Frontal cortex (tissue), 4 donors: ENCODE measurements at places on chromosomes 6 and 20.
A peak's percentile ranks its signal among the peaks of the same experiment; 100 is the strongest.

DNA sequence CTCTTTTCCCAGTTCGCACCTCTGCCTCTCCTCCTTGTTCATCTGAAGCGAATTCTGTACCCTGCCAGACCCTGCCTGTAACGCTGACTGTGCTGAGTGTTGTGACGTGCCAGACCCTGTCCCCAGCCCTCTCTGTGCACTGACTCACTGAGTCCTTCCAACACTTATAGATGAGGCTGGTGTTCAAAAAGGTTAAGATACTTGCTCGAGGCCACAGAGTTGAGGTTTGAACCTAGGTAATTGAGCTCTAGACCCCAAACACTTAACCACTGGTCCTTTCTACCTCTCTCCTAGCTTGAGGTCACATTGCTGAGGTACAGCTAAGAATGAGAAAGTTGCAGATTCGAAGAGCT, 45.7 kb upstream of the NEDD9 start:
- no peak for DNase-seq

DNA sequence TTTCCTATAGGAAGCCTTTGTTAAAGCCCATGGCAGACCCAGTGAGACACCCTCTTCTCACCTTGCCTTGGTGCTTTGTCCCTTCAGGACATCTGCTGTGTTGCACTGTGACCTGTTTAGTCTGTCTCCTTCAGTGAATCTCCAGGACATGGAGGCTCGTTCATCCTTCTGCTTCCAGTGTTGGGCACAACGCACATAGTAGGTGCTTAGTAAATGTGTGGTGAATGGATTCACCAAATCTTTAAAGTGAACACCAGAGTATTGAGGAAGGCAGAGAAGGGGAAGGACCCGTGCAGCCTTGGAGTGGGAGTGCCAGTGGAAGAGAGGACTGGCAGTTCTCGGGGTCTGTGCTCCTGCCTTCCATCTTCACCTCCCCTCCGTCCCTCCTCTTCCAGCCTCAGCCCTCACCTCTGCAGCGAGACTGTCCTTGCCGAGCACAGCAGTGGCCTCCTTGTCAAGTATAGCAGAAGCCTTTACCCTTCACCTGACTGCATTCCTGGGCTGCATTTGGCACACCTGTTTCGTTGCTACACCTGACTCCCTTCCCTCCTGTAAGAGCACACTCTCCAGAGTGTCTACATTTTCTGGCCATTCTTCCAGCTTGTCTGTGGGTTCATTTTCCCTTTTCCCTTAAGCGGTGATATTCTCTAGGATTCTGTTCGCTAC, 49.2 kb downstream of the ARID1B start:
- DNase-seq, result no peak

- no peak for DNase-seq
These were observed 184.4 kb downstream of the CDH26 start for GRCh38 chr20:60142587-60142986.

- no peak for DNase-seq
These were observed 3.3 kb downstream of the ADGRB3 start for GRCh38 chr6:68638230-68638900.

- no peak for DNase-seq
These were observed 86.8 kb downstream of the PLG start for GRCh38 chr6:160788806-160789205.

DNA sequence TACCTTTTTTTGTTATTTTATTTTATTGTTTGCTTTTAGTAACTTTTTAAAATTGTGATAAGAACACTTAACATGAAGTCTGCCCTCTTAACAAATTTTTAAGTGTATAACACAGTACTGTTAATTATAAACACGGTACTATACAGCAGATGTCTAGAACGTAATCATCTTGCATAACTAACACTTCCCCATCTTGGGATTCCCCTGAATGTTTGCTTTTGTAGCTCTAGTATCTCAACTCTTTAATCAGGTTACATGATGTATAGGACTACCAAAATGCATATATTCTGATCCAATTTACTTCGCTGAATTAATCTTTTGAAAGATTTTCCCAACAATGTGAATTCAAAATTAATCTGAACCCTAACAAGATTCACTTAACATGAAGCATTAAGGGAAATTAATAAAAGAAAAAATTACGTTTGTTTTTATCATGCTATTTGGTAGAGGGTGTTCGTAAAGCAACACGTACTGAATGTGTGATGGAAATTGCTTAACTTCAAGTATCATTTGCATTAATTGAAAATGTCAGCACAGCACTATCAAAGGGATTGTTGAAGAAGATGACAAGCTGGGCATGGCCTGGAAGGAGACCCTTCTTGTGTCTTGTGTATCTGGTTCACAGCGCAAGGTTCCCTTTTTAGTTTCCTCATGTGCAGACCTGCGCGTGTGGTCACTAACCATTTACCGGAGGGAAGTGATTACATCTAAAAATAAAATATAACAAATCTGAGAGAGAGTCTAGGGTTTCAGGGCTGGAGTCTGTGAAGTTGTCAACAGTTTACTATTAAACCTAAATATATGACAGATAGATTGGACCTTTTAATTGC, 15.2 kb downstream of the COL19A1 start:
- no peak for DNase-seq

GRCh38 chr6:134888316-134888715, 61.6 kb downstream of the ALDH8A1 start:
- DNase-seq, result no peak

- DNase-seq, result no peak
These were observed 52.5 kb downstream of the RPS12 start for GRCh38 chr6:132866762-132867449.

- peak; percentile 48 for DNase-seq
These were observed 663 bp downstream of the FYN start for GRCh38 chr6:111872401-111873177.

DNA sequence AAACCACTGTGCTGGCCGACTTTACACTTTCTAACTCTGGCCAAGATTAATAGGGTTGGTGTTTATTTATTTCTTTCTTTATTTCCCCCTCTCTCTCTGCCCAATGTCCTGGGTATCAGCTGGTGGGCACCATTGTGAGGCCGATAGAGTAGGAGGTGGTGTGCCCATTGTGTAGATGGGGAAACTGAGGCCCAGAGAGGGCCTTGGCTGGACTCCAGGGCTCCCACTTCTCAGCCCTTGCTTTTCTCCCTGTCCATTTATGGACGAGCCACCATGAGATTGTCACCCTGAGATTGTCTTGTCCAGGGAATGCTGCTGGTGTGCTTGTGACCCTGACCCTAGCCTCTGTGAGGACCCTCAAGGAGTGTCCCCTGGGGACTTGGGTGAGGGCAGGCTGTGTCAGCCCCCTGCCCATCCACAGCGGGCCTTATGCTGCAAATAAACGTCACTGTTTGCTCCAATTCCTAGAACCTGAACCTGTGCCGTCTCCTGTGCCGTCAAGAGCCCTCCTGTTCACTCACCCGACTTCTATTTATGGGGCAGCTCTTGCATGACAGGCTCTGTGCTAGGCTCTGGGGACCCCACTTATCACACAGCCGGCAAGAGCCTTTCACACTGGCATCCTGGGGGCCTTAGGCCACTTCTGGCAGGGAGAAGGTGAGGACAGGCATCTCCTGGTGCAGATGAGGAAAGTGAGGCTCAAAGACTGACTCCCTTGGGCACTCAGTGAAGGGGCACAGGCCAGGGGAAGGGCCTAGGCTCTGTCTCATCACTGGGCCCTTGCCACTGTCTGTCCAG, 24.8 kb downstream of the SUN5 start:
- no peak for DNase-seq

GRCh38 chr6:148250975-148251685, 91.5 kb upstream of the SASH1 start:
- no peak for DNase-seq

DNA sequence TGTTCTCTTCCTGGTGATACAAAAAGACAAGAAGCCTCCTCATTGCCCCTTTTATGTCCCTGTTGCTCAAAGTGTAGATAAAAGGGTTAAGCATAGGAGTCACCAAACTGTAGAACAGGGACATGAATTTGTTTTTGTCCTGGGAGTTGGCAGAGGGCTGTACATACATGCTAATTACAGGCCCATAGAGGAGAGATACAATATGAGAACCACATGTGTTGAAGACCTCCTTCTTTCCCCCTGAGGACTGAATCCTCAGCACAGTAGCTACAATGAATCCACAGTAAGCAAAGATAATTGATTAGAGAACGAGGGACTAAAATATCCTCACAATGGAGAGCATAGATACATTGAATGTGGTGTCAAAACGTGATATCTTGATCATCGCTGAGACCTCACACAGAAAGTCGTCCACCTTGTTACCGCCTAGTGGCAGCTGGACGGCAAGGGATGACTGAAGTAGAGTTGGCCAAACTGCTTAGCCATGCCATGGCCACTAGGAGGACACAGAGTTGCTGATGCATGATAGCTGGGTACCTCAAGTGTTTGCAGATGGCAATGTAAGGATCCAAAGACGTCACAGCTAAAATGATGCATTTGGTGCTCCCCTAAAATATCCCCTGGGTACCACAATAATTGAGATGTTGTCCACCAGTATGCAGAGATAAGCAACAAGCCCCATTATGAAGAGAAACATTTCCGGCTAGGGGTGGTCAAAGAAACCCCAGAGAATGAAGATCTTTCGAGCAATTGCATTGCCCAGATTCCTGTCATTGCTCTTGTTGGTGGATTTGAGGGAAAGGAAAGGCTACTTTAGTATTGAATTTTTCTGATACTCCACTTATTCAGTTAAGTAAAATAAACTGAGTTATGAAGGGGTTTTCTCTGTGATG, 15.0 kb downstream of the OR2B3 start:
- no peak for DNase-seq

GRCh38 chr20:63830841-63831588, at the start of gene ZBTB46:
Gene ZBTB46, minus strand, starts transcription at chr20:63831264. Its CDS starts 40,507 bp downstream, at chr20:63790757.
- DNase-seq, result peak; percentile 95

GRCh38 chr20:59823030-59823423, 110.4 kb downstream of the SYCP2 start:
- no peak for DNase-seq

GRCh38 chr20:57779401-57780003, 69.7 kb upstream of the PMEPA1 start:
- DNase-seq, result no peak

- no peak for DNase-seq
These were observed 66.3 kb upstream of the DYNLRB1 start for GRCh38 chr20:34449674-34450592.

DNA sequence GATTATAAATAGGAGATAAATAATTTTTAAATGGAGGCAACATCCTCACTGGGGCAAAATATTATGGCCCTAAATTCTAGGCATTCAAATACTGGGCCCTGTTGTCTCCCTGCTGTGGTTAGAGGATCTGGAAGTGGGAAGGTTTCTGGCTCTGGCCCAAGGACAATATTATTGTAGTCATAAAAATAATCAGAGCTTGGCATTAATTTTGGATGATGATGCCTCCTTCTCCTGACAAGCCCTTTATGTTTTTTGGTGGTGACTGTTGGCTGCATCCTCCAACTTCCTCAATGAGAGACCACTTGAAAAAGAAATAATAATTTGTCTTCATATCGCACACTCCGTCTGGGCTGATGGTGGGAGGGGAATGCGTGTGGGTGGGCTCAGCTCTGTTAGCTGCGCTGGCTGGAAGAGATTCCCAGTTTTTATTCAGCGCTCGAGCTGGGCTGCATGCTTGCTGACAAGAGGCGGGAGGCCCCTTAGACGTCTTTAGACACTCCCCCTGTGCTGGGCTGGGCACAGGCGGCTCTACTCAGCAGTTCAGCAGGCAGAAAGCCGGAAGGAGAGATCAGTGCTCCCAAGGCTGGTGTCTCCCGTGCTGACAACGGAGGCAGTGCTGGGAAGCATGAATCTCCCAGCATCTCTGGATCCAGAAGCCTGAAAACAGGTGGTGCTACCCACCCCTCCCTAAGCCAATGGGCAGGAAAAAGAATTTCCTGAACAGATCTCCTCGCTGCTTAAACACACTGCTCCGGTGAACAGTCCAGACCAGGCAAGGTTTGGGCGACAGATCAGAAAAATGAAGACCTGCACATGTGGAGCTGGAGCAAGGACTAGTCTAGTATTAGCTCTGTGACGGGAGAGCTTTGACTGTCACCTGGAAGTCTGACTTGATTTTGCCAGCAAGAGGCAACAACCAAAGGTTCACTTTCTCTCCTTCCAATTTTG, 97.7 kb downstream of the SYCP2 start:
- no peak for DNase-seq

GRCh38 chr6:143884216-143884900, 20.1 kb downstream of the ZC2HC1B start:
- DNase-seq, result no peak

DNA sequence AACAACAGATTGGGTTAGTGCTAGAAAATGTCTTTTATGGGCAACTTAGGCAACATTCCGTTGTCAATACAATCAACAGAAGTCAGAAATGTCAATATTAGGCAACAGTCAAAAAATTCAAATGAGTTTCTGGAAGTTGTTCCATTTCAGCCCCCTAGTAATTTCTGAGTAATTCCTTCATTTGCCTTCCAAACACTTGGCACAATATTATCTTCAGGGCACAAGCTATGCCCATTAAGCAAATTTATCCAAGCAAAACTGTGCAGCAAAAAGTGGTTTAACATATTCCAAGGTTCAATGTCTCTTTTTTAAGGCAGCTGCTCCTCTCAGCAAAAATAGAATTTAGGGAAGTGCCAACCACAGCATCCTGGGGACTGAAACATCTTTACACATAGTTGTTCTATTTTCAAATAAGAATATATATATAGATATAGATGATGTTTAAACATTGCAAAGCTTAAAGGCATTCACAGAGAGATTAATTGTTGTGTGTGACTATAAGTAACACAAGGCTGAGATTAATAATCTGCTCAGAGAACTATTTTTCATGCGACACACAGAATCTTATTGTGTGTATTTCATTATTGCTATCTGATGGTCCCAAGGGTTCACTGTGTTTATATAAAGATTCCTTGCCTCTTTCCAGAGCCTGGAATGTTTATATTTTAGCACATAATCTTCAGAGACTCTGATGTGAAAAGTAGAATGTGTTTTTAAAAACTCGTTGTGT, 75.2 kb upstream of the ADTRP start:
- no peak for DNase-seq

DNA sequence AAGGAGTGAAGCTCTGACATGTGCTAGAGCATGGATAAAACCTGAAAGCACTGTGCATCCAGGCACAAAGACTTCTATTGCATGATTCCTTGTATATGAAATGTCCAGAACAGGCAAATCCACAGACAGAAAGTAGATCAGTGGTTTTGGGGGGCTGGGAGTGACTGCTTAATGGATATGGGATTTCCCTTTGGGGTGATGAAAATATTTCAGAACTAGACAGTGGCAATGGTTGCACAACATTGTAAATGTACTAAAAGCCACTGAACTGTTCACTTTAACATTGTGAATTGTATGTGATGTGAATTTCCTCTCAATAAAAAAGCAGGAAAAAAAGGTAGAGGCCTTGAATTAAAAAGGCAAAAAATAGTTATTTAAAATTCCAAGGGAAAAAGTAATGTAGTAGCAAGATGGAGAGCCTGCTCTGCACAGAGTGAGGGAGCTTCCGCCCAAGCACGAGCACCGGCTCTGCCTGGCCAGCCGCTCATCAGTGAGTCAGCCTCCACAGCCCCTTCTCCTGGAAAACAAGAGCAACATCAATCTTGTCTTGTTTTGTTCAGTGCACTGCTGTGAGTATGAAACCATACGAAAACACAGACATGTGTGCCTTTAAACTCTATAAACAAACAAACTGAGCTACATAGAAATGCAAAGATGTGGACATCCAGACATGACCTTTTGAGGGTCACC, 74.6 kb upstream of the THBS2 start:
- no peak for DNase-seq
